ENCODE measurements at places on chromosomes 1 and 21.

- no peak for DNase-seq
Observed at GRCh38 chr1:115643666-115644065, 1.9 kb downstream of the VANGL1 start.

- peak; percentile 30 for DNase-seq
Observed at GRCh38 chr1:221708076-221708571, 33.8 kb downstream of the DUSP10 start.

DNA sequence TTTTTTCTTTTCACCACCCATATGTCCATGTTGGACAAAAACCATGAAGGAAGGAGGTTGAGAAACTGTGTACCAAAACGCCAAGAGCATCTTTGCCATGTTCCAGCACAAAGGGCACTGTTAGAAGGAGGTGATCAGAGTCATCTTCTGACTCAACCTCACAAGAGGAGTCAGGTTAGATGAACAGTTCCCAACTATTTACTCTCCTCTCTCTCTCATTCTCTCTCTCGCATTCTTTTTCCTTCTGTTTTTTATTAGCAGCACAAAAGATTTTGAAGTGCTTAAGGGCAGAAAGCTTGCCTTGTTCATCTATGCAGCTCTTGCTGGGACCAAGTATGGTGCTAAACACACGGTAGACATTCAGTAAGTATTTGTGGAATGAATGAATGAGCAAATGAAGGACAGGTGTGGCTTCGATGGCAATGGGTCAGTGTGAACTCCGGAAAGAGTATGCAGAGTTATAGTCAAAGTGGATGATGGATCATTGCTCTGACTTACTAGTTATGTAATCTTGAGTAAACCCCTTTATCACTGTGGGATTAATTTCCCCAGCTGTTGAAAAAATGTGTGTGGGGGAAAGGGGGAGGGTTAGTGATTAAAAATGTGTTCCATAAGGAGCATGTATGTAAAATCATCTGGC, 33.9 kb downstream of the DDR2 start:
- DNase-seq: no peak

DNA sequence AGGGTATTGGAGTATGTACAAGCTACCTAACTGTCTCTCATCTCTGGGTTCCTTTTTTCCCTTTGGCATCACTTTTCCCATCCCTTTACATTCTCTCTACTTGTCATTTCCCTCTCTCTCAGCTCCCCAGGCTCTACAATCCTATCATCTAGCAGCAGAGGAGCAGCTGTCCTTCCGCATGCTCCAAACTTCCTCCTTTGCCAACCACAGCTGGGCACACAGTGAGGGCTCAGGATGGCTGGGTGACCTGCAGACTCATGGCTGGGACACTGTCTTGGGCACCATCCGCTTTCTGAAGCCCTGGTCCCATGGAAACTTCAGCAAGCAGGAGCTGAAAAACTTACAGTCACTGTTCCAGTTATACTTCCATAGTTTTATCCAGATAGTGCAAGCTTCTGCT, 561 bp downstream of the CD1E start:
- DNase-seq: no peak

DNA sequence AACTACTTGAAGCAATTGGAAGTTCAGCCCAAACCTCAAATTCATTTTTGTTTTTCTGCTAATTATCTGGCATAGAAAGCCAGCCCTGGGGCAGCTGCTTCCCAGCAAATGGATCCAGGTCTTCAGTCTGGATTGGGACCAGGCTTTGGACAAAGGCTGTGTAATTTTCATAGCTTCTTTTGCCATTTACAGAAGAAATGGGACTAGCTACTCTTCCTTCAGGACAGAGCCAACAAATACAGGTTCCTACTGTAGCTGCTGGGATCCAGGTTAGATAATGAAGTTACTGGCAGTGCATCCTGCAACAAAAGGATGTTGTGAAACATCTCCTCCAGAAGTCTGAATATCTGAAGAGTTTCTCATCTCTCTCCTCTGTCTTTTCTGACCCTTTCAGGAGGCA, 171.5 kb upstream of the CAMK1G start:
- no peak for DNase-seq

GRCh38 chr1:227758366-227758765, 23.1 kb downstream of the SNAP47 start:
- DNase-seq: no peak

GRCh38 chr21:42616941-42617340, 36.5 kb upstream of the PDE9A start:
- no peak for DNase-seq

GRCh38 chr1:116842654-116843053, 67.1 kb upstream of the PTGFRN start:
- DNase-seq: no peak

DNA sequence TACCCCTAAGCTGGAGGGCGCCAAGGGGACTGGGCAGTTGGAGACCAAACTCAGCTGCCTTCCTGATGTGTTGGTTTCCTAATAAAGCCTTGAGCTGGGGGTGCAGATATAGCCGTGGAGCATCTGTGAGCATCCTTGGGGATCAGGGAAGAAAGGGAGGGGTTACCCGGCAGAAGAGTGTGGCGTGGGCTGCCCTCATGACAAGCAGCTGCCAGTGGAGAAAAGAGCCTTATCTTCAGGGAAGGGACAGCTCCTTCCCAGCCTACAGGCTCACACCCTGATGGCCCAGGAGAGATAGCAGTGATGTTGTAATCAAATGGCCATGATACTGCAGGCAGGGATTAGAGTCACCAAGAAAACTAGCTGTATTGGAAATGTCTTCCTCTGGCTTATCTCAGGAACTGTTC, 10.8 kb upstream of the NFASC start:
- no peak for DNase-seq

- DNase-seq: no peak
Observed at GRCh38 chr1:59635097-59635496, 179.7 kb upstream of the HOOK1 start.

DNA sequence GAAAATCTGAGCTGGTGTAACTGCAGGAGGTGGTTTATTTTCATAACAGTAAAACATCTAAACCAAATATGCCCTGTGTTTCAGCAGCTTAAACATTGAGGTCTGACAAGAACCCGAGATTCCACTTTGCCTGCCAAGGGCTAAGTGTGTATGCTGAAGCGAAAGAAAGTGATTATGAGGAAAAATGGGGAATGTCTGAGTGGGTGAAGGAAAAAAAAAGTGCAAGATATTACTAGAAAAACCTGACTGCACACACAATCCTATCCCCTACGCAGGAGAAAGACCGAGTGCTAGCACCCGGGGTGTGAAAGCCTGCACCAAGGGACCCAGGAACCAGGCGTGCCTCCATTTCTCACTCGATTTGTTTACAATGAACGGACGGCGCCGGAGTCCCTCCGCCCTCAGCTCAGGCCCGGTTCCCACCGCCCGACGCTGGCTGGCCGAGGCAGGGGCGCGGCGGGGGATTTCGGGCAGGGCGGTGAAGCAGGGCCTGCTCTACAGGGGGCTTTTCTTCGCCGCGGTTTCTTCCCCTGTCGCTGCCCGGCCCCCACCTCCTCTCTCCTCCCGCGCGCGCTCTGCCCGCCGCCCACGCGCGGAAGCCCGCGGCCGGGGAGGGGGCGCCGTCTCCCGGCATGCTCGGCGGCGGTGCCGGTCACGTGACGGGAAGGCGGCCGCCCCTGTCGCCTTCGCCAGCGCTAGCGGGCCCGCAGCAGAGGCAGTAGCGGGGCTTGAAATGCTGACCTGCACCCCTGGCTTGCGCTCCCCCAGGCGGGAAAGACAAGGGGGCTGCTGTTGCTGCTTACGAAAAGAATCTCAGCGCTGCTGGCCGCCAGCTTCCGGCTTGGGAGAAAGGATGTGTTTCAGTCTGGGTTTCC, 35.9 kb downstream of the ITPKB start:
- peak; percentile 80 for DNase-seq

- DNase-seq: peak; percentile 65
Observed at GRCh38 chr1:15304708-15305467, 57.9 kb downstream of the FHAD1 start.

DNA sequence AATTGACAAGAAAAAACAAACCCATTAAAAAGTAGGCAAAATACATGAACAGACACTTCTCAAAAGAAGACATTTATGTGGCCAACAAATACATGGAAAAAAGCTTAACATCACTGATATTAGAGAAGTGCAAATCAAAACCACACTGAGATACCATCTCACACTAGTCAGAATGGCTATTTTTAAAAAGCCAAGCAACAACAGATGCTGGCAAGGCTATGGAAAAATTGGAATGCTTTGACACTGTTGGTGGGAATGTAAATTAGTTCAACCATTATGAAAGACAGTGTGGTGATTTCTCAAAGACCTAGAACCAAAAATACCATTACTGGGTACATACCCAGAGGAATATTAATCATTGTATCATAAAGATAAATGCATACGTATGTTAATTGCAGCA, 641.1 kb upstream of the B3GALT2 start:
- DNase-seq: no peak

Measured in stimulated activated CD8-positive, alpha-beta memory T cell treated with anti-CD3 and anti-CD28 coated beads, Interleukin-2, amount 100 ng/mL, for 48 hours (primary cell).